Muscle of leg (tissue), 16 donors: ENCODE measurements at places on chromosomes 5 and 9.

DNA sequence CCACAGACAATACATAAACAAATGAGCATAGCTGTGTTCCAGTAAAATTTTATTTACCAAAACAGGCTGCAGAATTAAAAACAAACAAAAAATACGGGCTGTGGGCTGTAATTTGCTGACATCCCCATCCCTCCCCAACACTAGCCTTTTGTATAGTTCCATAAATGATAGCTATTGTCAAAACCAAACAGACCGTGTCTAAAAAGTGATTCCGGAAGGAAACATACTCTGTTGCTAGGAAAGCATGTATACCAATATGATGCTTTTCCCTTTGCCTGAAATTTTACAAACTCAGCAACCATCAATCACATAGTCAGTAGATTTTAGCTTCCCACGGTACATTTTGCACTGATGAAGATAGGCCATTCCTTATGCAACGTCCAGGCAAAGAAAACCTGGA, 80.0 kb downstream of the TMEM215 start:
- DNase-seq = no peak

DNA sequence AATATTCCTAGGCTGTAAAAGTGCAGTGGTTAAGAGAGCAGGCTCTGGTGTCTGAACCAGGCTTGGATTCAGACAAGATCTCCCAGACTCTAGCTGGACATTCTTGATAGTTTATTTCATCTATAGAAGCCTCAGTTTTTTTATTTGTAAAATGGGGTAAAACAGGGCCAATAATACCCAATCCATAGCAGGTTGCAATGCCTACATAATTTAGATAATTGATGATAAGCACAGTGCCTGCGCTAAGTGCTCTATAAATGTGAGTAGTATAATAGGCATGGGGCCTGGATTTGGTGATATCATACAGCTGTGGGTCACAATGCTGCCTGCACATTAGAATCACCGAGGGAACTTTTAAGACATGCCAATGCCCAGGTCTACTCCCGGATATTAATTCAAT, 603.5 kb downstream of the ISL1 start:
- no peak for DNase-seq

DNA sequence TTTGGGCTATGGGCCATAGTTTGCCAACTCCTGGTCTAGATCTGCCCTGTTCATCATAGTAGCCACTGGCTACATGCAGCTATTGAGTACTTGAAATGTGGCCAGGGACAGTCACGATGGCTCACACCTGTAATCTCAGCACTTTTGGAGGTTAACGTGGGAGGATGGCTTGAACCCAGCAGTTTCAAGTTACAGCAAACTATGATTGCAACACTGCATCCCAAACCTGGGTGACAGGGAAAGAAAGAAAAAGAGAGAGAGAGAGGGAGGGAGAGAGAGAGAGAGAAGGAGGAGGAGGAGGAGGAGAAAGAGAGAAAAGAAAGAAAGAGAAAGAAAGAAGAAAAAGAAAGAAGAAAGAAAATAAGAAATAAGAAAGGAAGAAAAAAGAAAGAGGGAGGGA, 5.1 kb upstream of the GMCL2 start:
- DNase-seq = no peak

GRCh38 chr9:16411311-16411710, 459.2 kb downstream of the BNC2 start:
- DNase-seq = no peak

DNA sequence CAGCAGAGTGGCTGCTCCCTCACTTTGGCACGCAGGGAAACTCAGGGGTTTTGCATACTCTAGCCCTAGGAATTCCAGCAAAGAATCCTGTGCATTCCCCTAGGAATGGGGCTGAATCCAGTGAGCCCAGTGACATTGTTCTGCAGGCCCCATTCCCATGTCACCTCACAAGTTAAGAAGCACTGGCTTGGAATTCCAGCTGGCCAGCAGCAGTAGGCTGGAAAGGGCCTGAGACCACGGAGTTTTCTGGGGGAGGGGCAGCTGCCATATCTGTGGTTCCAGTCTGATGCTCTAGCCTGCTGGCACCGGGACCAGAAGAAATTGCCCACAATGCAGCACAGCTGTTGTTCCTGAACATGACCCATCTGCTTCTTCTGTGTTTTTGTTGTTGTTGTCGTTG, 217.6 kb upstream of the DMRTA1 start:
- DNase-seq = no peak

DNA sequence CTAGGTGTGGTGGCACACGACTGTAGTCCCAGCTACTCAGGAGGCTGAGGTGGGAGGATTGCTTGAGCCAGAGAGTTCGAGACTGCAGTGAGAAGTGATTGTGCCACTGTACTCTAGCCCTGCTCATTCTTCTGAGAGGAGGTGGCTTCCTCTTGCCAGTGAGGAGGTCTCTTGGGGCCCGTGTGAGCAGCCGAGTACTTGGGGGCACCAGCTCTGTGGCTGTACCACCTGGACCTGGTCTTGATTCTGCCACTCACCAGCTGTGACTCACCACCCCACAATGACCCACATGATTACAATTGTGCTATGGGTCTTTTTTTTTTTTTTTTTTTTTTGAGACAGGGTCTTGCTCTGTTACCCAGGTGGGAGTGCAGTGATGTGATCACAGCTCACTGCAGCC, 18.0 kb upstream of the CRB2 start:
- no peak for DNase-seq

GRCh38 chr5:170818232-170818631, 34.7 kb downstream of the GABRP start:
- peak; percentile 53 for DNase-seq

GRCh38 chr5:172941067-172941516, 18.1 kb upstream of the RPL26L1 start:
- DNase-seq = no peak

DNA sequence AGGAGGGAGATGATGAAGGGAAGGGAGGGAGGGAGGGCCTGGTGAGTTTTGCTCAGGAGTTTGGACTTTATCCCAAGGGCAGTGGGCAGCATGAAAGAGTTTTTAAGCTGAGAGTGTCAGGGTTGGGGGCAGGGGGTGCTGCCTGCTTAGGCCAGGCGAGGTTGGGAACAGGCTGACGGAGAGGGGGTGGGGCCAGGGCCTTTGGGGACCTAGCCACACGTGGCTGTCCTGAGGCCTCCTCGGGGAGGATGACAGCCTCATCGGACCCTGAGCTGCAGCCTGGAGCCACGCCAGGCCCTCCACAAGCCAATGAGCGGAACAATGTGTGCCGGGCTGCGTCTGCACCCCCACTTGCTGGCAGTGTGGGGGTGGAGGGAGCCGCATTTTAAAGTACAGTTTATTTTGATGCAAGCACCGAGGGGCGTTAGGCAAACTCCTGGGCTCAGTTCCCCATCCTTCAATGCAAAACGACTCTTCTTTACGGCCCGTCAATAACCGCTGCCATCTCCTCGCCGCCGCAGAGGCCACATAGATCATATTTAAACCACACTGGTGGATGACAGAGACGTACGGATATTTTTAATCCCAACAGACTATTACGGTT, 5.3 kb upstream of the RXRA start:
- DNase-seq = no peak

GRCh38 chr5:114782869-114783268, 386.8 kb downstream of the TRIM36 start:
- peak; percentile 81 for DNase-seq

- DNase-seq = no peak
Observed at GRCh38 chr5:36041537-36041845, 25.2 kb downstream of the UGT3A2 start.

GRCh38 chr9:92562461-92562967, 26.7 kb upstream of the ECM2 start:
- peak; percentile 88 for DNase-seq

DNA sequence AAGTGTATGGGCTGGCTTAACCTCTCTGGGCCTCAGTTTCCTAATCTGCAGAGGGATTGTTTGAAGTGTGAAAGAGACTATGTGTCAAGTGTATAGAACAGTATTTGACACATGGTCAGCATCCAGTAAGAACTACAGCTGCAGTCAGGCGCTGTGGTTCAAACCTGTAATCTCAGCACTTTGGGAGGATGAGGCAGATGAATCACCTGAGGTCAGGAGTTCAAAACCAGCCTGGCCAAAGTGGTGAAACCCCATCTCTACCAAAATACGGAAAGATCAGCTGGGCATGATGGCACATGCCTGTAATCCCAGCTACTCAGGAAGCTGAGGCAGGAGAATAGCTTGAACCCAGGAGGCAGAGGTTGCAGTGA, 31.9 kb upstream of the STING1 start:
- no peak for DNase-seq

GRCh38 chr5:147327421-147327820, 92.6 kb downstream of the STK32A start:
- no peak for DNase-seq

- DNase-seq = peak; percentile 64
Observed at GRCh38 chr9:123997665-123998277, 13.8 kb upstream of the LHX2 start.

DNA sequence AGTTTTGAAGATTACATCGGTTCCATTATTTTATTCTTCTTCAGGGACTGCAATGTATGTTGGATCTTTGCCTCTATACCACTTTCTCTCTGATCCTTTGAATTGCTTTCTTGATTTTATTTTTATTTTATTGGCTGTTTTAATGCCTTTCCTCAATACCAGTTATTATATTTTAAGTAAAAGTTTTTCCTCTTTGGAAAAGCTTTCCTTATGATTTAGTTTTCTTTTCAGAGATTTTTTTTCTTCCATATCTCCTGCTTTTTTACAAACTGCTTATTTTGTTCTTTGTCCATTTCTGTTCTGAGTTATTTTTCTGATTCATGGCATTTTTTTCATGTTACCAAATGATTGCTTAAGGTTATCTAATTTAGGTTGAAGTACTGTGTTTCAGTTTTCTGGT, 11.5 kb downstream of the ZMAT2 start:
- DNase-seq = no peak

- DNase-seq = no peak
Observed at GRCh38 chr5:180133551-180133950, 62.0 kb upstream of the RNF130 start.

GRCh38 chr5:54869691-54870090, 115.7 kb downstream of the ESM1 start:
- DNase-seq = peak; percentile 27

- no peak for DNase-seq
Observed at GRCh38 chr5:14893381-14893780, 21.8 kb upstream of the ANKH start.

DNA sequence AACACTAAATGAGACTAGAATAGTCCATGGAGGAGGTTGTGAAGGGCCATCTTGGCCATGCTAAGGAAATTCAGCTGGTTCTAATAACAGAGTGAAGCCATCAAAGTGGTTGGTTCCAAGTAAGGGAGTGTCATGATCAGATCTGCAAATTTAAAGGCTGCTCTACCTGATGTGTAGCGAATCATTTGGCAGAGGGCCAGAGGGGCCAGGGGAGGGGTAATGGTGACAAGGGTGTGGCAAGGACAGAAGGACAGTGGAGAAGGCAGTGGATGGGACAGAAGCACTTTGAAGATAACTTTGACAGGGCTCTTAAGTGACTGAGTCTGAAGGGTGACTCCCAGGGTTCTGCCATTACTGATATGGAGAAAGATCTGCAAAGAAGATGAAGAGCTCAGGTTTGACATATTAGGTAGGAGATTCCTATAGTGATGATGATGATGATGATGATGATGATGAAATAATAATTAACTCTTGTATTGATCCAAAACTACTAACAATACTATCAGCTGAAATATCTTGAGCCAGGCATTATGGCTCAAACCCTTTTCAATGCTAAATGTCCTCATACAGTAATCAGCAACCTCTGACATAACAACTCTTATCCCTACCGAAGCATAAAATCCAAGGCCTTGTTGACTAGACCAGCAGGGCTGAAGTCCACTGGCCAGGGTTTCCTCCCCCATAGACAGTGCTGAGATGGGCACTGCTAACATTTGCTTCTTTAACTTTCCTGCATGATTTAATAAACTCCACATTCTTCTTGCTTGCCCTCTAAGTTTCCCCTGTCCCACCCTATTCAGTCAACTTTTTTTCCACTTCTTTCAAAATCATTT, 20.0 kb downstream of the KIAA1191 start:
- no peak for DNase-seq

- no peak for DNase-seq
Observed at GRCh38 chr5:125179612-125180011, 433.2 kb upstream of the ZNF608 start.

DNA sequence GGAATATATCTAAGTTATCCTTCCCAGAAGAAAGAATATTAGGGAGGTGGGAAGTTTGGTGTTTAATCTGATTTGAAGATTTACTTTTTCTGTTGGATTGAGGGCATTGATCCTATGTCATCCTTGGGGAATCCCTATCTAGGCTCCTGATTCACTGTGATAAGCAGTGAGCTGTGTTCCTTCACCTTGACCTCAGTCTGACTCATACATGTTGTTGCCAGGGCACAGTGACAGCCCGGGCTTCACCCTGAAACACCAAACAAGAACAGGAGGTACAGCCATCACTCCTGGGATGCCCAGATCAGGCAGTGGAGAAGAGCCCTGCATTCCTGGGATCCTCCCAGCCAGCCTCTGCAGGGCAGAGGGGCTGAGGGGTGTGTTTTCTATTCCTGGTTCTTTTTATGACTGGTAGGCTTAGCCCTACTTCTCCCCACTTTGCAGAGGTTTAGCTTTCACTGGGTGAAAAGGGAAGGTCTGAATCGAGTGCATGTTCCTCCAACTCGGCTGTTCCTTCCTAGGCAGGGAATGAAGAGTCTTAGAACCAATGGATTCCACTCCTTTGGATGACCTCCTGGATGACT, 3.1 kb upstream of the FAM53C start:
- no peak for DNase-seq

GRCh38 chr9:116605060-116605459, 82.0 kb upstream of the TRIM32 start:
- DNase-seq = no peak

DNA sequence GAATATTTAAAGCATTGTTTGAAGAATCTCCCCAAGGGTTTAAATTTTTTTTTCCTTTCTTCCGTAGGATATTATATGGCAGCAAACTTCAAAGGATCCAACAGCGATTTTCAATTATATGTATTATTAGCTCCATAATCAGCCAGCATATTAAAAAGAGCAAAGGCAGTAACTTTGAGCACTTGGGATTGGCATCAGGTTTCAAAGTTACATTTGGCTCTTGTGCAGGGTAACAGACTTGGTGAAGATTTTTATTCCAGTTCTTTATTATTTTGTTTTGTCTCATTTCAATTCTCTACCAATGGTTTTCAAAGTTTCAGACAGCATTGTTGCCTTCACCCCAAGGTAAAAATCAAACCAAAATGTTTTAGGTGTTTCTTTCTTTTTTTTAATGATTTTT, 116.7 kb upstream of the ZNF366 start:
- DNase-seq = no peak

DNA sequence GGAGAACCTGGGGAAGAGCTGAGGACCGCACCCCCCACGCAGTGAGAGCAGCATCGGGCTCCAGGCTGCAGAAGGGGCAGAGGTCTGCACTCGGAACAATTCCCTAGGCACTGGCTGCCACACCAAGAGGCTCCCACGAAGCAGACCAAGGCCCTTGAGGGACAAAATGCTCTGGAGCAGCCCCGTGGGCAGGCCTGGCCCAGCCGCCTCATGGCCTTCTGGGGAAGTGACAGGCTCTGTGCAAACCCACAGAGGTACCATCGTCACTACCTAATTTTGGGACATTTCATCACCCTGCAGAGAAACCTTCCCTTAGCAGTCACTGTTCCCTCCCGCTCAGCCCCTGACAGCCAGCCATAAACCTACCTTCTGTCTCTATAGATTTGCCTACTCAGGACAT, 15.9 kb downstream of the FBXW5 start:
- no peak for DNase-seq
